ENCODE measurements at places on chromosomes 7 and 10.

DNA sequence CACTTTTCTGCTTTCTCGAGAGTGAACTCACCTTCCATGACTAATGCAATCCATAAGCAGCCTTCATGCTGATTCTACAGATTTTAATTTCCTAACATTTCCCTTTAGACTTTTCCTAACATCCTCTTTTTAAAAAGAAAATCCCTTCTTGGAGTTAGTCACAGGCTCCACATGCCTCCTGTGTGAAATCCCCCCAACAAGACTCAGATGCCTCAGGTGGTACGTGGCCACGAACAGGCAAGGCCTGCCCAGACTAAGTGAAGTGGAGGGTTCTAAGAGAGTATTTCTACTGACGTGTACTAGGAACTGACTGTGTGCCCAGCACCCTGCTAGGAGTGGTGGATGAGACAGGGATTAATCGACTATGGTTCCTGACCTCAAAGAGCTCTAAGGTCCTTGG, 125.9 kb upstream of the HPS1 start:
- no peak for DNase-seq
- H3K36me3 ChIP-seq: no peaks in the 10 kb centered on the region
- H3K4me1 ChIP-seq: no peaks in the 10 kb centered on the region
- no peaks in the 10 kb centered on the region for H3K27me3 ChIP-seq
- no peak overlapping the region for H3K4me3 ChIP-seq

- no peak overlapping the region for H3K27ac ChIP-seq
- no peaks in the 10 kb centered on the region for H3K4me1 ChIP-seq
- DNase-seq: no peak
- H3K36me3 ChIP-seq: no peaks in the 10 kb centered on the region
- no peak overlapping the region for H3K4me3 ChIP-seq
Measured at GRCh38 chr7:6547400-6547799, 3.9 kb downstream of the GRID2IP start.

GRCh38 chr7:46600340-46600739, 679.3 kb upstream of the IGFBP3 start:
- no peaks in the 10 kb centered on the region for H3K36me3 ChIP-seq
- H3K27me3 ChIP-seq: no peaks in the 10 kb centered on the region
- H3K4me1 ChIP-seq: no peaks in the 10 kb centered on the region
- H3K4me3 ChIP-seq: no peak overlapping the region
- H3K27ac ChIP-seq: no peak overlapping the region

DNA sequence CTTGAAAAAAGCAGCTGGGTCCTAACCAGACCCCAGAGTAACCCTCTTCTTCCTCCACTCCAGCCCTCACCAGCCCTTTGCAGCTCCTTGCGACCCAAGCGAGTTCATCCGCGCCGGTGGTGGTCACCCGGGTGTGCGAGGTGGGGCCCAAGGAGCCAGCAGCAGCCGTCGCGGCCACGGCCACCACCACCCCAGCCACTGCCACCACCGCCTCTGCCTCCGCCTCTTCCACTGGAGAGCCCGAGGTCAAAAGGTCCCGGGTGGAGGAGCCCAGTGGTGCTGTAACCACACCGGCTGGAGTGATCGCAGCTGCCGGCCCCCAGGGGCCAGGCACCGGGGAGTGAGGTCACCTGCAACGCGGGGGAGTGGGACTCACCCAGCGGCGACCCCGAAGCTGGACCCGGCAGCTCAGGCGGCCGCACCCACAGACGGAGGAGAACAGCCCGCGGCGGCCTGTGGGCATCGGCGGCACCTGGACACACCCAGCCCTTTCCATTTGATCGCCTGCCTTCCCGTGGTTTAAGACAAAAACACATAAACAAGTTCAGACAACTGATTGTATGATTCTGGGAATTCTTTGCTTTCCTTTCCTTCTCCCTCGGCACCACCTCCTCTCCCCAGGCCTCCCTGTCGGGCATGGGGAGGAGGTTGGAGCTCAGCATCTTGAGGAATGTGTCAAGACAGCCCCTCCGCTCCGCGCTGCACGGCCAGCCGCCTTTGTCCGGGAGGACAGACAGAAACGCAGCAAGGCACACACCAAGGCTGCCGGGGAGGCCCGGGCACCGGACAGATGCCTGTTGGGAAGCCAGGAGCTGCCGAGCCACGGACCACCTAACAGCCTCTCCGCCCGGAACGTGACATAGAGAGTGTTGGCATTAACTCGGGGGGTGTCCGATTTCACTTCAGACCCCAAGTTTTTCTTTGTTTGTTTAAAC, 13.0 kb upstream of the AP5Z1 start:
- no peak overlapping the region for H3K4me3 ChIP-seq
- peaks cover 76% of the 10 kb centered on the region for H3K36me3 ChIP-seq
- DNase-seq: no peak
- no peaks in the 10 kb centered on the region for H3K27me3 ChIP-seq

GRCh38 chr7:30859940-30860496, 51.6 kb upstream of the AQP1 start:
- no peaks in the 10 kb centered on the region for H3K4me1 ChIP-seq
- H3K27ac ChIP-seq: no peak overlapping the region
- DNase-seq: no peak
- no peaks in the 10 kb centered on the region for H3K27me3 ChIP-seq
- H3K36me3 ChIP-seq: no peaks in the 10 kb centered on the region

DNA sequence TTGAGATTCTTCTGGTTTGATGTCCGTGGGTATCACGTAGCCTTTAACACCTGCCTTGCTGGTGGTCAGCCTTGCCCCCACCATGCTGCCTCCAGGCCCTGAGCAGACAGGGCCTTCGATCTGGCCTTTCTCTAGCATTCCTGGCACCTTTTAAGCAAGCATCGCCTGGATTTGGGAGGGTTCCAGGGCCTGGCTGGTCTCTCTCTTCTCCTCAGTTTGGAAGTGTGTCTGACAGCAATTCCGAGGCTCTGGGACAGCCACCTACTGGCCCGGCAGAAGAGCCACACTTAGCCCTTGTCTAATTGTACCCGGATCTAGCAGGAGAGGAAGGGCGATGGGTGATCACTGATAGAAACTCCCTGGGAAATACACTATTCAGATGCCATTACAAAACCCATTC, 441.3 kb upstream of the MKI67 start:
- no peak overlapping the region for H3K4me3 ChIP-seq
- H3K4me1 ChIP-seq: no peaks in the 10 kb centered on the region
- H3K27ac ChIP-seq: no peak overlapping the region
- no peaks in the 10 kb centered on the region for H3K36me3 ChIP-seq
- no peaks in the 10 kb centered on the region for H3K27me3 ChIP-seq

- DNase-seq: no peak
- no peak overlapping the region for H3K4me3 ChIP-seq
- H3K36me3 ChIP-seq: no peaks in the 10 kb centered on the region
- no peak overlapping the region for H3K27ac ChIP-seq
Measured at GRCh38 chr7:98681951-98682350, 64.9 kb downstream of the NPTX2 start.

- H3K4me1 ChIP-seq: peaks cover 6% of the 10 kb centered on the region
- no peak overlapping the region for H3K27ac ChIP-seq
- H3K4me3 ChIP-seq: no peak overlapping the region
Measured at GRCh38 chr7:23594879-23595604, 2.1 kb upstream of the CCDC126 start.

GRCh38 chr10:10520491-10521385, 496.9 kb upstream of the CELF2 start:
- H3K4me1 ChIP-seq: no peaks in the 10 kb centered on the region
- H3K27me3 ChIP-seq: no peaks in the 10 kb centered on the region
- no peak overlapping the region for H3K4me3 ChIP-seq
- no peak for DNase-seq

- no peaks in the 10 kb centered on the region for H3K36me3 ChIP-seq
- no peak for DNase-seq
- no peak overlapping the region for H3K27ac ChIP-seq
- peaks cover 27% of the 10 kb centered on the region for H3K4me1 ChIP-seq
- no peaks in the 10 kb centered on the region for H3K27me3 ChIP-seq
- H3K4me3 ChIP-seq: no peak overlapping the region
Measured at GRCh38 chr7:17526621-17527020, 228.2 kb downstream of the AHR start.

DNA sequence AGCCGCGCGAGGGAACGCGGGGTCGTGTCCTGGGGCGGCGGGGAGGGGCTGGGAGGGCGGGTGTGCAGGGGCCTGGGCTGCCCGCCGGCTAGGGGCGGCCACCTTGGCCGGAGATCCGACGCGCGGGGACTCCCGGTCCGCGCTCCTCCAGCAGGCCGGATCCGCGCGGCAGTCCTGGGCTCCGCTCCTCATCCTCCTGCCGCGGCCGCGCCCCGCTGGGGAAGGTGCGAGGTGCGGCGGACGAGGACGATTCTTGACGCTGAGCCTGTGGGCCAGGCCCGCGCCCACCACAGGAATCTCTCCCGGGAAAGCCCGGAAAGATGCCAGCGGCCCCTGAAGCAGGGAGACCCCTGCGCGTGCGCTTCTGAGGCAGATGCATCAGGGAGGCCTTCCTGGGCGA, 6.6 kb upstream of the OGDHL start:
- H3K36me3 ChIP-seq: no peaks in the 10 kb centered on the region
- H3K4me3 ChIP-seq: no peak overlapping the region
- no peak for DNase-seq
- H3K4me1 ChIP-seq: no peaks in the 10 kb centered on the region
- peaks cover 60% of the 10 kb centered on the region for H3K27me3 ChIP-seq
- no peak overlapping the region for H3K27ac ChIP-seq

DNA sequence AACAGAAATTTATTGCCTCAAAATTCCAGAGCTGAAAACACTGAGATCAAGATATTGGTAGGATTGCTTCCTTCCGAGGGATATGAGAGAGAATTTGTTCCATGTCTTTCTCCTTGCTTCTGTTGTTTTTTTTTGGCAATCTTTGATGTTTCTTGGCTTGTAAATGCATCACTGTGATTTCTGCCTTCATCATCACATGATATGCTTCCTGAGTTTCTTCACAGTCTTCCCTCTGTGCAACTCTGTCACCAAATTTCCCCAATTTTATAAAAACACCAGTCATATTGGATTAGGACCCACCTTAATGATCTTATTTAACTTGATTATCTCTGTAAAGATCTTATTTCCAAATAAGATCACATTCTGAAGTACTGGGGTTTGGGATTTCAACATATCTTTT, 14.7 kb downstream of the TMEM236 start:
- H3K27me3 ChIP-seq: no peaks in the 10 kb centered on the region
- H3K27ac ChIP-seq: no peak overlapping the region
- H3K4me3 ChIP-seq: no peak overlapping the region
- no peak for DNase-seq

DNA sequence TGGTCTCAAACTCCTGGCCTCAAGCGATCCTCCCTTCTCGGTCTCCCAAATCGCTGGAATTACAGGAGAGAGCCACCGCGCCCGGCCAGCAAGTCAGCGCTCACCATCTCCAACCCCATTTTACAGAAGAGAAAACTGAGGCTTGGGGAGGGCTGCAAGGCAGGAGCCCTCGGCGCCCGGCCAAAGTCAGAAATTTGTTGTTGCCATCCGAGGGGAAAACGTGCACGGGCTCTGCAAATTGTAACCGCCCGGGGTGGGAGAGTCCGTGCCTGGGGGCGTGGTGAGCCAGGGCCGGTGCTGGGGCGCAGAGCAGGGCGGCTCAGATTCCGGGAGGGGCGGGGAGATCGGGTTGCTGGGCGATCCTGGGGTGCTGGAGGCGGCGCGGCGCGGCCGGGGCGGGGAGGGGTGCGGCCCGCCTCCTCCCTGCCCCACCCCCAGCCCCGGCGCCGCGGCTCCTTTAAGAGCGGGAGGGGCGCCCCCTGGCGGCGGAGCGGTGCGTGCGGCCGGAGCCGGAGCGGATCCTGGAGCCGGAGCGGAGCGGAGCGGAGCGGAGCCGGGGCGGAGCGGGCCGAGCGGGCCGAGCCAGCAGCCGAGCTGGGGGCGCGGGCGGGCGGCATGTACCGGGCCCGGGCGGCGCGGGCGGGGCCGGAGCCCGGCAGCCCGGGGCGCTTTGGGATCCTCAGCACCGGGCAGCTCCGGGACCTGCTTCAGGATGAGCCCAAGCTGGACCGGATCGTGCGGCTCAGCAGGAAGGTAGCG, at the start of gene VPS37D:
TSS of gene VPS37D (plus strand) at position 488 of the 759 bp plus-strand sequence. CDS start at position 616, 128 bp downstream.
- no peaks in the 10 kb centered on the region for H3K36me3 ChIP-seq
- peak; percentile 89 for DNase-seq
- H3K27me3 ChIP-seq: no peaks in the 10 kb centered on the region
- no peak within 1 kb of the TSS for H3K27ac ChIP-seq
- H3K4me1 ChIP-seq: no peaks in the 10 kb centered on the region

GRCh38 chr10:52343439-52343838, 29.4 kb downstream of the DKK1 start:
- DNase-seq: no peak
- H3K36me3 ChIP-seq: no peaks in the 10 kb centered on the region
- H3K4me1 ChIP-seq: peaks cover 9% of the 10 kb centered on the region

DNA sequence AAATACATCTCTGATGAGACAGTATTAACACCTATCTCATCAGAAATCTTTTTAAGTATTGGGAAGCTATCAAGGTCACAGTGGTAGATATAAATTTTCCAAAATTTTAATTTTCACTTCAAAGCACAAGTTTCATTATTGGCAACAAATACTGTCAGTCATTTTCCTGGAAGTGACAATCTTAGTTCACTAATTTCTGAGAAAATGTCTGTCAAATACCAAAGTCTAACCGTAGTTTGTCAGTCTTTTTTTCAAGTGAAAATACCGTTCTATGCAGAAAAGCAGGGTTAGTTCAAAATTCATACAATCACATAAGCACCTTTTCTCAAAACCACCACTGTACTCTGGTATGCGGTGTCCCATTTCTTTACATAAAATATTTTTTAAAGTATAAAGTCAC, 40.4 kb downstream of the CACUL1 start:
- H3K4me3 ChIP-seq: no peak overlapping the region
- DNase-seq: no peak
- H3K27ac ChIP-seq: no peak overlapping the region
- no peaks in the 10 kb centered on the region for H3K27me3 ChIP-seq
- peaks cover 23% of the 10 kb centered on the region for H3K36me3 ChIP-seq
- no peaks in the 10 kb centered on the region for H3K4me1 ChIP-seq

DNA sequence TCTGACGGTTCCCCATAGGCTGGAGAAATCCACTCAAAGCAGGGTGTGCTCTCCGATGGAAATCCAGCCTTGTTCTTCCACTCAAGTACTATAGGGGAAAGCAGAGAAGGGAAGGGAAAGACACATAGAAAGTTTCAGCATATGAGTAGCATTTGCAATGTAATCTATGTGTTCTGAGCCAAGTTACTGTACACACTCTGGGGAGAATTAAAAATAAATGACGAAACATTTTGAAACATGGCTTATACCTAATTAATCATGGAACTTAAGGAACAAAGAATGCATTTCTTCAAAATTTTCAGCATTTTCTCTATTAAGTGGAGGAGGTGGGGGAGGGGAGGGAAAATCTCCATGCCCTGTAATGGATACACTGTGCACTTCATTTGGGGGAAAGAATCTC, 198.1 kb upstream of the HABP2 start:
- H3K36me3 ChIP-seq: no peaks in the 10 kb centered on the region
- no peak for DNase-seq
- no peak overlapping the region for H3K4me3 ChIP-seq
- no peaks in the 10 kb centered on the region for H3K4me1 ChIP-seq

- H3K36me3 ChIP-seq: peaks cover 15% of the 10 kb centered on the region
- no peaks in the 10 kb centered on the region for H3K27me3 ChIP-seq
- DNase-seq: peak; percentile 63
Measured at GRCh38 chr7:27640884-27641574, 21.7 kb downstream of the HIBADH start.

Data from RWPE2 (cell line).